Type B pancreatic cell (in vitro differentiated cells): ENCODE measurements at places on chromosomes 1 and 21.

DNA sequence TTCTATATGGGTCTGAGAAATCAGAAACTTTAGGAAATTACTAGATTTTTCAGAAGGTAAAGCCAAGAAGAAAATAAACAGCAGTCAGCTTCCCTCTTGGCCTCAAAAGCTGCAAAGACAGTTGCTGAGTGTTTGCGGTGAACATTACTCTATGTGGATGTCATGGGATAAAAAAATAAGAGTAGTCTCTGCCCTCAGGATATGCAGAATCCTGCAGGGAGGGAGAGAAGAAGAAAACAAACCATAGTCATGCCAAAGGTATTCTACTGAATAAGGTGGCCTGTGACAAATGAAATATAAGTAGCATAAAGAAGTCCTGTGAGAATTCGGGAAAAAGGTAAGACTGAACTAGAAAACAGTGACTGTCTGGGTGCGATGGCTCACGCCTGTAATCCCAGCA is 19.0 kb downstream of the YARS1 start:
- DNase-seq = no peak

DNA sequence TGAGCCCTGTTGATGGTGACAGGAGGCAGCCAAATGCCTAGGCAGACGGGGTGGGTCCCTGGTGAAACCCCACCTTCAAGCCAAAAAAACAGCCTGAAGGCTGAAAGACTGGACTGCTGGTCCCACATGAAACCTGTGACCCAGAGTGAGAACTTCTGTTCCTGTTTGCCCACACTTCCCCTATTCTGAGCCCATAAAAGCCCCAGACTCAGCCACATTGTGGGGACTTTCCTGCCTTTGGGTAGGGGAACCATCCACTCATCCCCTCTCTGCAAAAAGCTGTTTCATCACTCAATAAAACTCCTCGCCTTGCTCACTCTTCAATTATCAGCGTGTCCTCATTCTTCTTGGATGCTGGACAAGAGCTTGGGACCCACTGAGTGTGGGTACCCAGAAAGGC is 25.2 kb downstream of the HTR6 start:
- no peak for DNase-seq

DNA sequence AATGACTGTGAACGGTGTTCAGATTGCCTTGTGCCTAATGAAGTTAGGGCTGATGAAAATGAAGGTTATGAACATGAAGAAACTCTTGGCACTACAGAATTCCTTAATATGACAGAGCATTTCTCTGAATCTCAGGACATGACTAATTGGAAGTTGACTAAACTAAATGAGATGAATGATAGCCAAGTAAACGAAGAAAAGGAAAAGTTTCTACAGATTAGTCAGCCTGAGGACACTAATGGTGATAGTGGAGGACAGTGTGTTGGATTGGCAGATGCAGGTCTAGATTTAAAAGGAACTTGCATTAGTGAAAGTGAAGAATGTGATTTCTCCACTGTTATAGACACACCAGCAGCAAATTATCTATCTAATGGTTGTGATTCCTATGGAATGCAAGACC is 96.6 kb downstream of the ZFYVE9 start:
- no peak for DNase-seq

DNA sequence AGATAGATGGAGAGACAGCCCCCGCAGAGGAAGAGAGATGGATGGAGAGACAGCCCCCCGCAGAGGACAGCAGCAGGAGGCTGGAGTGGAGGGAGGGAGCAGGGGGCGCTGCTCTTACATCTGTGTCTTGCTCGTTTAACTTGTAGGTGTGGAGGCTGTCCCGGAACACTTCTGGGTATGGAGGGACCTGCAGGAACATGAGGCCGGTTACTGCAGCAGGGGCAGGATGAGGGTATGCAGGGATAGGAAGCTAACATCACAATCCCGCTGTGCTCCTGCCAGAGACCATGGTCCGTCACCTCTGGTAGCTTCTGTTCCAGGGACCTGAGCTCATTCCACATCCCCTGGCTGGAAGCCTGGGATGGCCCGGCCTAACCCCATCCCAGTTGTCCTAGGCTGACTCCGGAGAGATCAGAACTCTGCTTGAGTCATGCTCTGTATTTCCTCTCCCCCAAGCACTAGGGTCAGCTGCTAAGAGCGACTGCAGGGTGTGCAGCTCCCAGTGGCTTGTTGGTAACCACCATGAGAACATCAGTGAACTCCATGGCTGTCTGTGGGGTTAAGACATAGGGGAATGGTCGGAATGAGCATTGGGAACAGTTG is 36.7 kb upstream of the GOLT1A start:
- DNase-seq = no peak

GRCh38 chr1:205179842-205180241 is 31.7 kb downstream of the DSTYK start:
- DNase-seq = no peak

GRCh38 chr1:111448482-111448917 is 556 bp downstream of the WDR77 start:
- DNase-seq = peak; percentile 68

- DNase-seq = peak; percentile 60
Measured at GRCh38 chr1:9629445-9630201, 21.9 kb upstream of the PIK3CD start.

- no peak for DNase-seq
Measured at GRCh38 chr1:236534151-236534651, 10.4 kb downstream of the LGALS8 start.

GRCh38 chr1:42738678-42739226 is 1.3 kb downstream of the CLDN19 start:
- no peak for DNase-seq

- no peak for DNase-seq
Measured at GRCh38 chr1:22018583-22019559, 17.4 kb downstream of the CELA3A start.

DNA sequence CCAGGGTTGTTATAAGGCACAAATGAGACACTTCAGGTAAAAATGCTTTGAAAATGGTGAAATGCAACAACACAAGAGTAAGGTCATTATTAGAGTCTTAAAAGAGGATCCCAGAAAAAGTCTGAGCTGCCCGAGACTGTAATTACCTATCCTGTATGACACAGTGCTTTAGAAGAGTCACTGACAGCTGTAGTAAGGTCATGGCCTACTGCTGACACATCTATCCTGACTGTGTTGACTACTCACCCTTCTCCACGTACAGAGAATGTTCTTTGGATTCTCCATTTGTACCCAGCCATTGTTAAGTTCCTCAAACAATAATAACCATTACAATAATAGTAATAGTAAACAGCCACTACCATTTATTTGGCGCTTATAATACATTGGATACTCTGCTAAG is 104.4 kb downstream of the CACHD1 start:
- DNase-seq = no peak

- no peak for DNase-seq
Measured at GRCh38 chr1:105362438-105362837, 1612.7 kb downstream of the AMY1C start.

GRCh38 chr1:205577874-205578658 is 53.7 kb downstream of the ELK4 start:
- no peak for DNase-seq

GRCh38 chr1:66532798-66533783 is 862 bp upstream of the SGIP1 start:
- DNase-seq = no peak

DNA sequence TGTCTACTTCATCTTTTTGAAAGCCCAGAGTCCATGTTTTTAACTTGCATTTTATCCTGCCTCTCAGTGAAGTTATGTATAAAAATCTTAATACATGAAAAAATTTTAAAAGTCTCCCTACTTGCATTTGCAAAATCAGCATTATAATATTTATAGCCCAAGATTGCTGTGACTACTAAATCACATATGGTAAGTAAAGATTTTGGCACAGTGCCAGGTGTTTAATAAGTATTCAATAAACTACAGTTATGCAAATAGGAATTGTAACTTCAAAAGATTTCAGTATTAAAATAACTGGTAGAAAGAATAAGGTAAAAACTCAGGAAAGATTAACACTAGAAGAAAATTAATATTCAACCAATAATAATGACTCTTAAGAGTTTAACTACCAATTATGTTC is 641.7 kb downstream of the LRRIQ3 start:
- DNase-seq = no peak

GRCh38 chr1:112317611-112318062 is 78.4 kb upstream of the CTTNBP2NL start:
- DNase-seq = no peak

DNA sequence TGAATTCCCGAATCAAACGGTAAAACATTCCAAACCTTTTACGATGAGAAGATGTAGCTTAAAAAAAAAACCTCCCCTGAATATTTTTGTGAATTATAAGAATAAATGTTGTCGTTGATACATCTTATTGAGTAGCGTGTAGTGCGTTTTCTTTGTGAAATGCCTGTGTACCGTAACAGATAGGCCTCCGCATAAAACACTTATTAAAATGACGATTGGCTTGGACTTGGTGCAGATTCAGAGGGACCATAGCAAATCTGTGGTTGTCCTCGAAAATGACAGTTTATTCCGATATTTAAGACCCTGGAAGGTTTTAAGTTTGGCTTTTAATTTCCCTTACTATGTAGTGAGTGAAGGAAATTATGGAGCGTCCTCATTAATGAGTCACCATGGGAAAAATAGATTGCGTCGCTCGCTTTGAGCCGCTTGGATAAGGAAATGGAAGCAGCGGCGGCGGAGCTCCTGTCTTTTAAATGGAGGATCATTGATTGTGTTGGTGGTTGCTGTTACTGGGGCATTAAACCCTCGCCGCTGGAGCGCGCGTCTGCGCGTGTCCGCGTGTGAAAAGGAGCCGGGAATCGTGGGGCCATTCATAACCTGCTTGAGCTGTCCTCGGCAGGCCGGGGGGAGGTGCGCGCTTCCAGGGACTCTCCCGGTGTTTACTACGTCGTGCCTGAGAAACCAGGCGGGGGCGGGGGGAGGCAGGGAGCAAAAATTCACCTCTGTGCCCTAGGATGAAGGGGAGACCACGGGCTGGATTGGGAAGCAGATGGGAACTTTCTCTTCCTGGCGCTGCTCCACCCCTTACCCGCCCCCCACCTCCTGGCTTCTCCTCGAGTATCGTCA is 1.6 kb downstream of the SPEN start:
- DNase-seq = peak; percentile 94

DNA sequence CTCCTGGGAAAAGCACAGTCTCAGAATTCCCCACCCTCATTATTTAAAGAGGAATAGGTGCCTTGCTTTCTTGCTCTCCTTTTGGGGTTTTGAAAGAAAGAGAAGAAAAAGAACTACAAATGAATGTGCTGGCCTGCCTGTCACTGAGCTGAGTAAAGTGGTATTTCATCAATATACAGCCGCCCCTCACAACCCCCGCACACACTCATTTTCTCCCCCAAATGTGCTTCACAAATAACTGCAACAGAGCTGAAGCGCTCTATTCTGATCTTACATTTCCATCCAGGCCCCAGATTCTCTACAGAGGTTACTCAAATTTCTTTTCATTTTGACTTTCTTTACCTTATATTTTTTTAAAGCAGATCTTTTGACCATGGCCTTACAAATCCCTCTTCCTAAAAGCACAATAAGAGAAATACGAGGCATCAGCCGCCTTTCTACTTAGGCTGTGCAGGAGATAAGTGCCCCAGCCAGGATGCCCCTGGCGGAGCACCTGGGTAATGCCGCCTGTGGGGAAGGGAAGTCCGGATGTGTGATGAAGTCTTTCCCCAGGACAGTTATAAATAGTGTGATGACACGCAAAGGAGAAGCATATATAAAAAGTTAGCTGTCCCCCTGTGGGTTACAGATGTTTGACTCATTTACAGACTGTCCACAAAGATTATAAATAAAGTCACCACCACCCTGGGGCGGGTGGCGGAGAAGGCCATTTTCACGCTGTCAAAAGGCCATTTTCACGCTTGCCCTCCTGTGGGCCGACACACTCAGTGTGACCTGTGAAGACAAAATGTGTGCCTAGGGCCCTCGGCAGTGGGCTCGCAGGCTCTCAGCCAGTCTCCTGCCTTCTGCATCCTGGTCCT is 6.5 kb downstream of the KCNN3 start:
- no peak for DNase-seq

GRCh38 chr1:174090471-174090870 is 68.3 kb upstream of the RC3H1 start:
- no peak for DNase-seq

GRCh38 chr1:23370709-23371584 is 1.3 kb upstream of the ZNF436 start:
- DNase-seq = no peak

DNA sequence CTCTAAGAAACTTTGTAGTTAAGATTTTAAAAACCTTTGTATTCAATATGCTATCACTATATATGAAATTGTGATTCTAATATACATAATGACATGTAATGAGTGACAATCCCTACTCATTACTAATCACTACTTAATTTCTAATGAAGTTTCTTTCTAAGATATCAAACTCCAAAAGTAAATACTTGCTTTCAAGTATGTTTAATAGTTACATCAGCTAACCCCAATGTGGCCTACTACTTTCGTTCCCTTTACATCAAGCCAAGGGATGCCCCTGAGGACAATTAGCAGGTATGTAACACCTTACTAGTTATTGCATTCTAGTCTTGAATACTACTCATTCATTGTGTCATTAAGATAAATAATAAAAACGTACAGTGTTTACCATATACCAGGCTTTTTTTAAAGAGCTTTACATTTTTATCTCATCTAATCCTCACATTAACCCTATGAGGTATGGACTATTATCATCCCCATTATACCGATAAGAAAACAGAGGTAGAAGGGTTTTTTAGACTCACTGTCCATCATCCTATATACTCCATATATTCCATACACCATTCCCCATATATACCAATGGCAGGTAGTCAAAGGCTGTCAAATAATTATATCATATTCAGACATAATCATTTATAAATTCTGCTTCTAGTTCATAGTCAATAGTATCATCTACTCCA is 4.2 kb downstream of the PPP1R15B start:
- no peak for DNase-seq

DNA sequence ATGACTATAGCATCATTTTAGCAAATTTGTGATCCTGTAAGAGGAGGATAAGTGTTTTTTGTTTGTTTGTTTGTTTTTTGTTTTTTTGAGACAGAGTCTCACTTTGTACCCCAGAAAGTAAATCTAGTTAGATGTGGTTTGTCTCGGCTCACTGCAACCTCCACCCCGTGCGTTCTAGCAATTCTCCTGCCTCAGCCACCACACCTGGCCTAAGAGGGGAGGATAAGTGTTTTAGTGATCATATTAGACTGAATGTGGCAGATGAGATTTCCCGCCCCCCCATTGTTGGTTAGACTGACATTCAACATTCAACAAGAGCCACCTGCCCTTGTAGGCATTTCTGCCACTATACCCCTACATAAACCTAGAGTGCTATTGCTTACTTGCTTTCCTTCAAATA is 98.5 kb downstream of the OSBPL9 start:
- DNase-seq = no peak

DNA sequence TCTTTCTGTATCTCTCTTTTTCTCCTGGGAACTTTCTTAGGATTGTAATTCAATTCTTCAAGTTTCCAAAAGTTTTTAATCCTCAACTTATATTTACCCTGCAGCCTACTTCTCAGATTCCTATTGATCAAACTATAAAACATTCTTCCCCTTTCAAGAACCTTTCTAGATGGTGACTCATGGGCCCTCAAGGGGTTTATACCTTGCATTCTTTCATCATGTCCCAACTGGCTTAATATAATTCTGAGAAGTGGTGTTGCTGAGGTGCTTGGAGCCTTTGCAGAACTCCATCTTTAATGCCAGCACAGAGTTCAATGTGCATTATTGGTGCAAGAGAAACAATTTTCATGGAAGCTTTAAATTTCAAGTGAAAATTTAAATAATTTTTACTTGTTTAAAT is 273.4 kb downstream of the VAV3 start:
- no peak for DNase-seq
